Activated T-cell treated with anti-CD3 and anti-CD28 coated beads, Interleukin-2, amount 50 U/mL, for 72 hours (primary cell): ENCODE measurements at places on chromosomes 1 and 21. TPM values are rescaled to one million over a fixed set of nuclear protein-coding genes. Genes with fewer than 3 reads are reported as not detected.

DNA sequence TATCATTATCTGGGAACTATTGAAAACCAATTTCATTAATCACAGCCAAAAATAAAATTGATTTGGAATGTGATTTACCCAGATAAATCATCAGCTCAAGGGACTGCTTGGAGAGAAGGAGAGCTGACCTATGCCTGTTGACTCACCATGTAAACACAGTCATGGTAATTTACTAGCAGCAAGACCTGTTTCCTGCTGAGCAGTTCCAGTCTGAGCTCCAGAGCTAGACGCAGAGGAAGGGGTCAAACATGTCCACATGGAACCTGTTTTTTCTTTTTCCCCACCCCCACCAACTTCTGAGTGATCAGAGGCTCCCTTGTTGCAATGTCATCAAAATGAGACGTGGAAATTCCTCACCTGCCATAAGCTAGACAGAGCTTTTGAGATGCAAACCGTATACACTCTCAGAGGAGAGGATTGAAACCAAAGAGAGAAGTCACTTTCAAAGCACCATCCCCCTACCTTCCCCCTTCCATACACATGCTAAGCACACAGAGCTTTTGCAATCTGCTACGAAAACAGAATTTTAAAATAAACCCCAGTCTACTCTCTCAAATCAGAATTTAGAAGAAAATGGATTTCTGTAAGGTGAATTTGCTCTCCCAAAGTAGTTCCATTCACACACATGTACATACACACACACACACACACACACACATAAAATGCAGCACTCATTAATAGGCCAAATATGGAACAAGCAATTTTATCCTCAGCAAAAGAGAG lies 55.9 kb upstream of the PTGFRN start:
- H3K27me3 ChIP-seq: peaks cover 15% of the 10 kb centered on the region
- H3K4me3 ChIP-seq: peak overlapping the region; percentile 53
- peaks cover 2% of the 10 kb centered on the region for H3K36me3 ChIP-seq
- H3K27ac ChIP-seq: peak overlapping the region; percentile 34

DNA sequence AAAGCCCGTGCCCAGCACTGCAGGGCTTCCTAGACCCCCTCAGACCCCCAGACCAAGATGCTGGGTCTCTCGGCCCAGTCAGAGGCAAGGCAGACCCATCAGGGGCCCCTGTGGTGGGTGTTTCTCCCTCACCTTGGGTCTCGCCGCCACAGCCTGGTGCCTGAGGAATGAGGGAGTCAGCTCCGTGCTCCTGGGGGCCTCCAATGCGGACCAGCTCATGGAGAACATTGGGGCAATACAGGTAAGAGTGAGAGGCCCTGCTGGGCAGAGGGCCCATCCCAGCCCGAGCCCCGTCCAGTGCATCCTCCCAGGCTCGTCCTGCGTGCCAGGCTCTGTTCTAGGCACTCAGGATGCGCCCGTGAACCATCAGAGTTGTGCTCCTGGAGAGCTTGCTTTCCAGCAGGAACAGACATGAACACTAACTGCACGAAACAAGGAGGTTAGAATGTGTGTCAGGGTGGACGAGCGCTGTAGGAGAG lies 51.5 kb downstream of the KCNAB2 start:
- no peak overlapping the region for H3K27ac ChIP-seq
- no peak overlapping the region for H3K4me3 ChIP-seq
- no peaks in the 10 kb centered on the region for H3K27me3 ChIP-seq
- peaks cover 6% of the 10 kb centered on the region for H3K4me1 ChIP-seq
- no peaks in the 10 kb centered on the region for H3K36me3 ChIP-seq
- DNase-seq: no peak

GBP5 gene
- total RNA-seq: 209 TPM

AHDC1 gene
- total RNA-seq: 9.3 TPM
